ENCODE measurements at places on chromosomes 13 and 19.

GRCh38 chr13:98533912-98534311, 43.0 kb downstream of the STK24 start:
- no peak for DNase-seq

- peak; percentile 64 for DNase-seq
Observed at GRCh38 chr13:19586904-19587634, 25.7 kb upstream of the TPTE2 start.

DNA sequence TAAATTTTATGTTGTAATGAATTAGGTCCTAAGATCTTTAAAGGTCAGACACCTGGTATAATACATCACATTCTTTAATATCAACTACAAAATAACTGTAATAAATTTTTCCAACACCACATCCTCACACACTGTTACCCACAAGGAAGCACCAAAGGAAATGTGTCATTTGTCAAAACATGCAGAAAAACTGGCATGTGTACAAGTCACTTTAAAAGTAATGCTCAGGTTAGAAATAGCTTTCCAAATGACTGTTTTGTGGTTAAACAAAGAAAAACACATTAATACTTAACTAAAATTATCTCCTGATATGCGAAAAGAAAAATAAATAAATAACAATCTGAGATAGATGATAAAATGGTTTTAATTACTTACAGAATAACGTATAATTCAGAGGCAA, 74.7 kb downstream of the MZT1 start:
- DNase-seq, result no peak

DNA sequence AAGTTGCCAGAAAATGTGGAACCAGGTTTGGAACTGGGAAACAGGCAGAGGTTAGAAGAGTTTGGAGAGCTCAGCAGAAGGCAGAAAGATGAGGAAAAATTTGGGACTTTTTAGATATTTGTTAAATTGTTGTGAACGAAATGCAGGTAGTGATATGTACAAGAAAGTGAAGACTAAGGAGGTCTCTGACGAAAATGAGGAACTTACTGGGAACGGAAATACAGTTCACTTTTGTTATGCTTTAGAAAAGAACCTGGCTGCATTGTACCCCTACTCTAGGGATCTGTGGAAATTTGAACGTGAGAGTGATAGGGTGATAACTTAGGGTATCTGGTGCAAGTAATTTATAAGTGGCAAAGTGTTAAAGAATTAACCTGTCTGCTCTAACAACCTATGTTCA, 632.4 kb downstream of the SLITRK5 start:
- DNase-seq, result no peak

GRCh38 chr13:94382517-94382916, 97.0 kb downstream of the DCT start:
- DNase-seq, result no peak

- no peak for DNase-seq
Observed at GRCh38 chr19:4559569-4559968, at the start of gene SEMA6B. TSS of gene SEMA6B (minus strand) at chr19:4559684. CDS start at chr19:4558457, 1,227 bp downstream.

- DNase-seq, result no peak
Observed at GRCh38 chr13:31441800-31442510, 242.2 kb downstream of the B3GLCT start.

DNA sequence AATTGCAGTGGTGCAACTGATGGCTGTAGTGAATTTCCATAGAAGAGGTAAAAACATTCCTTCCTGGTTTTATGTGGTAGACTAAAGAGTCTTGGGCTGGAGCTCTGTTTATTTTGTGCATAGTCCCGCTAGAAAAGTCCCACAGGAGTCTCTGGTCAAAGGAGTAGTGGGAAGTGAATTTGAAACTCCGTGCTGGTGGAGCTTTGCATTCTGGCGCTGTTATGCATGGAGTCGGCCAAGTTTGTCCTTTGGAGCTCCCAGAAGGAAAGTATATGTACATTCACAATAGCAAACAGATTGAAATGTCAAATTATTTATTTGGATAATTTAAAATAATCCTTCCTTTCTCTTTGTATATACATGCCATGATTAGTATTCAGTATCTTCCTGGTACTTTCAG, 296.5 kb downstream of the LMO7 start:
- no peak for DNase-seq

DNA sequence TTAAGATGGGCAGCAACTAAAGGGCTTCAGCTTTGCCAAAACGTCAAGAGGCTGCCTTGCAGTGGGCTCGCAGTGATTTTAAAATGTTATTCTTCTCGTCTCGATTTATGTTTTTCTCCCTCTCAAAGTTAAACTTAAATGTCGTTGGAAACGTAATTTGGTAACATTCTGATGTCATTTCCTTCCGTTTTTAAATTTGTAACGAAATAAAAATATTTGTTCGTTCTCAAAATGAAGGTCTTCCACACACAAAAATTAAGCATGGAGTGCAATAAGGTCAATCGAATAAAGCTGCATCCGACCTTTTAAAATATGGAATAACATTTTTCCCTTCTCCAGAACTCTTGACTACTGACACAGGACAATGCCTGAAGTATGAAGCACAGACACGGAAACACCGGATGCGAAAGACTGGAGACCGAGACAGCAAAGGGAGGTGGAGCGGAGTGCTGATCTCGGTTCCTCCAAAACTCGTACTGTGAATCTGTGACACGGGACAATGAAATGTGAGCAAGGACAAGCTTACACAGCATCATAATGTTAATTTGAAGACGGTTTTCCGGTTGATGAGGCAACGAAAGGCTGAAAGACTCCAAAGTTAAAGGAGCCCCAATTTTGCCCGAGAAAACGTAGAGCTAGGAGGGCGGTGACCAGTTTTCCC, 850 bp downstream of the MTMR6 start:
- peak; percentile 19 for DNase-seq

- no peak for DNase-seq
Observed at GRCh38 chr19:1453525-1454364, 3.8 kb downstream of the APC2 start.

DNA sequence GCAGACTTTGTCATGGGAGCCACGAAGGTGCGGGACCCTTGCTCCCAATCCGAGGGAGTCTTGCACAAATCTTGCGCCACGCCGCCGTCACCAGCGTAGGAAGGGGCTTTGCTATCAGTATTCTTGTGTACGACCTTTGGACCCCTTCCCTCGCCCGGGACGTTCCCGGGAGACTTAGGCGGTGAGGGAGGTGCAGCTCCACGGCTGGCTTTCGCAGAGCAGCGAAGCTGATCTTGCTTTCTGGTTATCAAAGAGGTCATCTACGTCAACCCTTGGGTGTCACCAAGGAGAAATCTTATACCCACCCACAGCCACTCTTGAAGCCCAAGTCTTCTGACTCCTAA, 583 bp downstream of the TECR start:
- no peak for DNase-seq

DNA sequence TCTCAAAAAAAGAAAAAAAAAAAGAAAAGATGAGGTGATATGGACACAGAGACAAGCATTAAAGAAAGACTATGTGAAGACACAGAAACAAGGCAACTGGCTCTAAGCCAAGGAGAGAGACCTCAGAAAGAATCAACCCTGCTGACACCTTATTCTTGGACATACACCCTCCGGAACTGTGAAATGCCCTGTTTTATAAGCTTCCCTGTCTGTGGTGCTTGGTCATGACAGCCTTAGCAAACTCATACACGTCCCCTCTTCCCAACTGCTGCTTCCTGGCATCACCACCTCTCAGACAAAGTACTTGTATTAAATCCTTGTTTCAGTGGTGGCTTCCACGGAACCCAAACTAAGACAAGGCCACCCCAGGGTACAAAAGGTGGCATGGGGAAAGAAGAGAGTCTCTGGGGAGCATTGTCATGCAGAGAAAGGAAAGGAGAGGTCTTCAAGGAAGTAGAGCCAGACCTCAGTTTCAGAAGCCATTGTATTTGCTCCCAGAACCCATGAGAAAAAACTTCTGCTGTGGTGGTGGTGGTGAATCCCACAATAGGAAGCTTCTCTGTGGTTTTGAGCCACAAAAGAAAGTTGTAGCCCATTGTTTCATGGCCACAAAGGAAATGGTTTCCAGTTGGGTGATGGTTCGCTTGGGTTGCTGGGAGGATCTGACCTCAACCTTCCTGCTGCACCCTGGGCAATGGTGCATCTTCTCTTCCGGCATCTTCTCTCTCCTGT, 16.3 kb upstream of the TSPAN16 start:
- DNase-seq, result peak; percentile 26

DNA sequence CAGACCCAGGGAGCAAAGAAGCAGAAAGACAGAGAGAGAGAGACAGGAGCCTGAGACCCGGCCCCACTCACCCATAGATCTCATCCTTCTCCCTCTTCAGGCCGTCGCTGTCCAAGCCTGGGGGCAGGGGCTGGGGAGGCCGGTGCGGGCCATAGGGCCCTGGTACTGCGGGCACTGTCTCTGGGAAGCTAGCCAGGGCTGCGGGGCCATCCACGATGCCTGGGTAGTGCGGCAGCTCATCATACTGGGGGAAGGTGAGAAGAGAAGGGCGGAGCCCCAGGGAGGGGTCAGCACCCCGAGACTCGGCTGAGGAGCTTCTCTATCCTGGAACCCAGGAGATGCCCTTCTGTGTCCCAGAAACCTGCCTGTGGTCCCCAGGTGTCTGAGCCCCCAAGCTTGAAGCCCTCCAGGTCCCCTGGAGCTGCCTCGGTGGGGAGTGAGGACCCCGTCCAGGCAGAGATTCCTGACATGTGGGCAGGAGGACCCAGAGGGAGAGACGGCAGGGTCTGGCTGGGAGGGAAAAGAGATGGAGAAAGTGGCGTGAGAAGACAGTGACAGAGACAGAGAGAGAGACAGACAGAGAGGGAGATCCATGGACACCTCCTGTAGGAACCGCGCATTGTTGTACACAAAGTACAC, 2.1 kb downstream of the MEIS3 start:
- no peak for DNase-seq

GRCh38 chr13:73767747-73768315, 366.4 kb downstream of the KLF12 start:
- DNase-seq, result no peak

DNA sequence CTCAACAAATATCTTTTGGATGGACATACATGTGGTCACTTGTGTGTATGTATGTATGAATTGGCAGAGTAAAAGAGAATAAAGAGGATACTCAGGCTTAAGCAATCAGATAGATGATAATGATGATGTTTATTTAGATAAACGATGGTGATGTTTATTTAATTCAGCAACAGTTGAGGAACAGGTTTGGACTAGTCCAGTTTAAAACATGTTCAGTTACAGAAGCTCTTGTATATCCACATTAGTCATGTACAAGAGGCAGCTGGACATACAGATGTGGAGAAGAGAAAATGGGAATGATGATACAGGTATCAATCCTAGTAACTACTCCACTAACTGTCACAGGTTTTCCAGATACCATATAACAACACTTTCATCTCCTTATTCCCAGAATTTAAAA, 232.1 kb downstream of the DIAPH3 start:
- DNase-seq, result no peak

- no peak for DNase-seq
Observed at GRCh38 chr13:74912898-74913297, 569.1 kb downstream of the TBC1D4 start.

DNA sequence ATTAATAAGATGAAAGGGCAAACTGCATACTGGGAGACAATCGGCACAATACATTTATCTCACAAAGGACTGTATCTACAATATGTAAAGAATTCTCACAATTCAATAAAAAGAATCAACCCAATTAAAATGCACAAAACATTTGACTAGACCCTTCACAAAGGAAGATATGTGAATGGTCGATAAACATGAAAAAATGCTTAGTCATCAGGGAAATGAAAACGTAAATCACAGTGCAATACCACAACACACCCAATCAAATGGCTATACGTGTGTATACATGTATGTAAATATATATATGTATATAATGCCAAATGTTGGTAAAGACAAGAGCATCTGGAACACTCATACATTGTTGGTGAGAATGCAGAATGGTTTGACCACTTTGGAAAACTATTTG, 21.9 kb upstream of the RFC3 start:
- no peak for DNase-seq

DNA sequence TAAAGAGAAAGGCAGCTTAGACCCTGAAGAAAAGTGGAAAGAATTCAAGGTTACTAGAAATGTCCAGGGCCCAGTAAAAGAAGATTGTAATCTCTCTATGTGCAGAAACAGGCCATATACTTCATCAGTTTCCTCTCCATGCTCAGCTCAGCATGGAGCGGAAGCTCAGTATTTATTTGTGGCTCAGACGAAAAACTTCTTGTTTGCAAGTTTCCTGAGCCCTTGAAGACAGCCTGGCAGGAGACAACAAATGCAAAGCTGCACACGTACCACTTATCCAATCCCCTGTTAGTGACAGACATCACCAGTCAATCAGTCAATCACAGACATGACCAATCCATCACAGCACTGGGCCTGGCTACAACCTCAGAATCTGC, 8.1 kb upstream of the KLF2 start:
- DNase-seq, result no peak

DNA sequence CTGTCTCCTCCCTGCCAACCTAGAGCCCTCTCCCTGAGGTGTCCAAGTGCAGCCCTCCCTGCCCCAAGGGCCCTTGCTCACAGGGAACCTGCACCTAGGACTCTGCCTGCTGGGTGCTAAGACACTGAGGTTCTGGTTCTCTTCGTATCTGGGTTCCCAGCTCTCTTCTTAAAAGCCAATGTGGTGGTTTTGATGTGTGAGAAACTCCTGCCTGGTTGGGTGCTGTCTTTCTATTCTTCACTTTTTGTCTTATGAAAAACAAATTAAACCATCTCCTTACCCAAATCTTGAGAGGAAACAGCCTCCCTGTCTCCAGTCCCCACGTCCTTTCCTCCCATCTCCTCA, 4.3 kb upstream of the KMT2B start:
- no peak for DNase-seq

DNA sequence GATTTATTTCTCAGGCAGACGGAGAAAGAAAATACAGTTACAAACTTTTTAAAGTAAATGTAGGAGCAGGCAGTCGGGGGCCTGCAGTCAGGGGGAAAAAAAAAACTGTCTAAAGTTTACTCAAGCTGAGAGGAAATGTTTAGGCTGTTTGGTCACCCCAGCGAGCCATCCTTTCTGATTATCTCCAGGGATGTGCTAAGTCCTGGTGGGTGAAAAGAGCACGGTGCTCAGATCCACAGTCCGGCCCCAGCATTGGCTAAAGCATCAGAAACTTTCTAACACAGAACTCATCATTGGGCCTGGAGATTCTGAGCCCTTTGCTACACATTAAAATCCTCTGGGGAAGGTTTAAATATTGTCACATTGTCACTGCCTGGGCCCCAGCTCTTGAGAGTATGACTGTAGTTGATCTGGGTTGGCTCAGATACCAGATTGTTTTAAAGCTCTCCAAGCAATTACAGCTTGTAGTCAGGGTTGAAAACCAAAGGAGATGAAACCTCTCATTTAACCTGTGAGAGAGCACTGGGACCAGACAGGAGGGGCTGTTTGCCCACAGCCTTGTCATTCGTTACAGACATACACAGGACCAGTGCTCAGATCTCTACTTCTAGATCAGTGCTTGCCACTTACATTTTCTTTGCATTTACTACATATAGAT, 131.1 kb upstream of the HTR2A start:
- DNase-seq, result no peak

GRCh38 chr13:71829547-71829946, 37.5 kb downstream of the DACH1 start:
- no peak for DNase-seq

DNA sequence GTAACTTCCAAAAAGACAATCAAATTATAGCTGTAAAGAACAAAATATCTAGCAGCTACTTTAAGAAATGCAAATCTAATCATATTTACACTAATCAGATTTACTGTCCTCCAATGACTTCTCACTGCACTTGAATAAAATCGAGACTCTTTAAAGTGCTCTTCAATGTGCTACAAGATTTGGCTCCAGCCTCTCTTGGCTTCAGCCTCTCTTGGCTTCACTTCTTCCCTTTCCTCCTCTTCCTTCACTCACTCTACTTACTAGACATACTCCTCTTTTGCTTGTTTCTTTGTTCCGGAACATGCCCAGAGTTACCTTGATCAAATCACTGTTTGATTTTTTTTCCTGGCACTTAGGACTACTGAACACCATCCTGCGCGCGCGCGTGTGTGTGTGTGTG, 495.4 kb downstream of the LMO7 start:
- DNase-seq, result no peak
